ENCODE measurements at places on chromosomes 5 and 9.

DNA sequence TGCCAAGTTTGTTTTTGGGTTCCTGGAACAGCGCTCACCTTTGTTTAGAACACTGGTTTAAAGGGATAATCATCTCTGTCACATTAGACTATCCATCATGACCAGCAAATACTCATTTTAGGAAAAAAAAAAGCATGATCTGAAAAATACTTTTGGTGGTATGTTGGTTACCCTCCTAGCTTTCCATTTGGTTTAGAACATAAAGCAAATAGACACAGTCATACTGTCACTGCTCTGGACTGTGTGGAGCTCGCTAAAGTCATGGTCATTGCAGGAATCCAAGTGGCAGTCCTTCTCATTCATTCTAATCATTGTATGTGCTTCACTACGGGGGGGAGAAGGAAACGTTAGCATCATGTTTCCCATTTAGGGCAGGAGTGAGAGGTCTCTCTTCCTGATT, 83.5 kb downstream of the PIK3R1 start:
- DNase-seq = no peak

DNA sequence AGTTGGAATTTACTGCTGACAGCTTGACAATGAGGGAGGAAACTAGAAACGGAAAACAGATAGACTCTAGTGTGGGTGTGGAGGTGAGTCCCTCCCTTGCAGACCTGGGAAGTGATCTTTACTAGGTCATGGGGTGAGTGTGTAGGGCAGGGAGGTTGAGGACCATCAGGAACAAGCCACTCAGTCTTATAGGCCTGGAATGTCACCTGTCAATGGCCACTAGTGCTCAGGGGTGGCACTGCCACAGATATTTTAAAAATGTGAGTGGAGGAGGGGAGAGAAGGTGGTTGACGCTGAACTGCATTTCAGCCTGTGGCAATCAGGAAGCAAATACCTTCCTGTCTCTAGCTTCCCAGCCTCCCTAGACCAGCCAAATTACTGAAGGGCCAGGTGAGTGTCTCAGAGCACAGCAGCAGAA, 9.0 kb downstream of the OR2S2 start:
- no peak for DNase-seq

GRCh38 chr5:55510523-55510880, 24.3 kb downstream of the PLPP1 start:
- no peak for DNase-seq

- no peak for DNase-seq
Observed at GRCh38 chr9:117492476-117492875, 77.6 kb upstream of the ASTN2 start.

DNA sequence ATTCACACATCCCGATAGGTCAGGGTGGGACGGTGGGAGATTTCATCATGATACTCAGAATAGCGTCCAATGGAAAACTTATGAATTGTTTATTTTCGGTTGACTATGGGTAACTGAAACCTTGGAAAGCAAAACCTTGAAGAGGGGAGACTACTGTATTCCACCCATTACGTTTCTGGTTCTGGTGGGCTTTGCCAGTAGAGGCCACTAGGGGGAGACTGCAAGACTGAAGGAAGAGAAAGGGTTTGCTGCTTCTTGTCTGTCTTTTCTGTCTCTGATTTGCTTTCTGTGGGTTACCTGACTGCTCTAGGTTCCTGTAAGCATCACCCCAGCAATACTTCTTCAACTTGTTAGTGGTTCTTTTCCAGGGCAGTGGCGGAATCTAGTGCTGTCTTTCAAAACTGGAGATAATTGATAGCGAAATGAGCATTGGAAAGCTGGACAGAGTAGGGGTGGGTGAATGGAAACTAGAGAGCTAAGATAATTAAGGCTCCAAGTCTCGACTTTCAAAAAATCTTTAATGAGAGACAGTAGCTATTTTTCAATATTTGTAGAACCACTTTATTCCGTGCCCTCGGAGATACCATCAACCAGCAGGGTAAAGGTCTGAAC, 27.0 kb downstream of the GRIN3A start:
- DNase-seq = peak; percentile 6

- no peak for DNase-seq
Observed at GRCh38 chr5:77906806-77907205, 130.7 kb upstream of the TBCA start.

- DNase-seq = no peak
Observed at GRCh38 chr9:95552814-95553546, 36.2 kb upstream of the PTCH1 start.

DNA sequence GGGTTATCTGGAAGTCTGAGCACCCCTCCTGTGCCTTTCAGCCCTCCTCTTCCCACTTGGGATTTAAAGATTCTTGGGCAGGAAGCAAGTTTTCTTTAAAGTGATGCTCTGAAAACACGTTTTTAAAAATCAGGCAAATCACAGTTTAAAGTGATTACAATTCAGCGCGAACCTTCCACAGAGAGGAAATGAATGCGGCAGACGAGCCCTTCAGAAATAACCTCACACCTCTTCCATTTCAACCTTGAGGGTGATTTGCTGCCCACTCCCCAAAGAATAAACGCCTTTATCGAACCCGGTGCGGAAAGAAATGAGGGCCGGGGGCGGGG, 2.3 kb upstream of the EFNA5 start:
- DNase-seq = no peak

DNA sequence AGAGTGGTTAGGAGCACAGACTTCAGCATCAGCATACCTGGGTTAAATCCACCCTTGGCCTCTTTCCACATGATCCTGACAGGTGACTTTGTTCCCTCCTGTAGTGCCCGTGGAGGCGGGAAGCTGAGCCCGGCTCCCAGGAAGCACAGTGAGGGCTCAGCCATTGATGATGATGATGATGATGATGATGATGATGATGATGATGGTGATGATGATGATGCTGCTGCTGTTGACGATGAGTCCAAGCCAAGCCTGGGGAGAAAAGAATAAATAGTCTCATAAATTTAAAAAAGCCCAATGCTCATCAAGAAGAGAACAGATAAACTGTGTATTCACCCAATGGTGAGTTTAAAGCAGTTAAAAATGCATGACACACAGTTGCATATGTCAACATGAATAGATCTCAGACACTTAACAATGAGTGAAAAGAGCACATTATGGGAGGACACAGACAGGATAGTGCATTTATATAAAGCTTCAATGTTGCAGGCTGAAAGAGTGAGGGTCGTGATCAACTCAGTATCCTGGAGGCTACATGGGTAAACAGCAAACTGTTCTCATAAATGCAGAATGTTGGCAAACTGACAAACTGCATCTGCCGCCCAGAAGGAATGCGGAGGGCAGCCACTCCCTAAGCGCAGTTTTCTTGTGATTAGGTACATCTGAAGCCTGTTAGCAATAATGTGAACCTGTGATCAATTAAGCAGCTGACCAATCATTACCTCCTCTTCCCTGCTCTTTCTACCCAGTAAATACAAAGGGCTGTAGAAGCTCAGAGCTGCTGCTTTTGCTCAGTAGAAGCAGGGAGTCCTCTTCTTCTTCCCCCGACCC, 11.7 kb upstream of the CFAP157 start:
- no peak for DNase-seq

- DNase-seq = no peak
Observed at GRCh38 chr5:117547192-117547591, 972.6 kb upstream of the SEMA6A start.

DNA sequence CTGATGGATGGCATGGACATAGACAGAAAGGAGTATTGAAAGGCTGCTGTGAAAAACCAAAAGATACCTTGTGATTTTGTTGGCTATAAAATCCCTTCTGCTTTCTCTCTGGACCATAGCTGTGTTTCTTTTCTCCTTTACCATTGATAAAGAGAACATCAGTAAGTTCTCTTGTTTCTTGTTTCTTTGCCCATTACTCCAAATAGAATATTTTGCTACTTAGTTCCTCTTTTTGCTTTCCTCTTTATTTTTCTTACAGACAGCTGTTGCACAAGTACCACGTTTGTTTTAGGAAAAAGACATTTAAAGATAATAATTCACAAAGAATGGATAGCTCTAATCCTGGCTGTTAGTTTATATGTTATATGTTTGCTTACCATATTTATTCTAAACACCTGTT, 1129.2 kb downstream of the DTWD2 start:
- no peak for DNase-seq

GRCh38 chr9:128104171-128104618, 23.3 kb downstream of the PTGES2 start:
- DNase-seq = no peak

DNA sequence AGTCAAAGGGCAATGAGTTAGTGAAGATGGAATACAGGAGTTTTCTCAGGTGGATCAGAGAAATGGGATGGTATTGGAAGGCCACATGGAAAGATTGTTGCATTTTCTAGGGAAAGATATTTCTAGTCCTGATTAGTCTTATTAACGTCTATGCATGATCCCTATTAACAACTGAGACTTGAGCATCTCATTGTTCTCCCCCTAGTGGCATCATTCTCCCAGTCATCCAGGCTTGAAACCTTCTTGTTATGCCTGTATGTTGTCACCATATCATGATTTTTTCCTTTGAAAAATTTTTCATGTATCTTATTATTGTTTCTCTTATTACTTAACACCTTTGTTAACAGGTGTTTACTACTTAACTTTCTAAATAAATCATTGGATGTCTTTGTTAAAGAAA, 34.4 kb downstream of the KIF2A start:
- no peak for DNase-seq

DNA sequence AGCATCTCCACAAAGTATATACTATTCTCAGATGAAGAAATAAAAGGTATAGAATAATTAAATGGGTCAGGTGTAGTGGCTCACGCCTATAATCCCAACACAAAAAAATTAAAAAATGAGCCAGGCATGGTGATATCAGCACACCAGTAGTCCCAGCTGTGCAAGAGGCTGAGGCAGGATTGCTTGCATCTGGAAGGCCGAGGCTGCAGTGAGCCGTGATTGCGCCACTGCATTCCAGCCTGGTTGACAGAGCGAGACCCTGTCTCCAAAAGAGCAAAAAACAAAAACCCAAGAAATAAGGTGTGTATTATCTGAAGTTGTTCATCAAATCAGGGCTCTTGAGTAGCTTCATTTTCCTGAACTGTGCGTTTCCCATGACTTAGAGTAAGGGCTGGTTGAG, 83.2 kb upstream of the MYO10 start:
- no peak for DNase-seq

- no peak for DNase-seq
Observed at GRCh38 chr5:181008136-181008535, 19.5 kb downstream of the BTNL3 start.

DNA sequence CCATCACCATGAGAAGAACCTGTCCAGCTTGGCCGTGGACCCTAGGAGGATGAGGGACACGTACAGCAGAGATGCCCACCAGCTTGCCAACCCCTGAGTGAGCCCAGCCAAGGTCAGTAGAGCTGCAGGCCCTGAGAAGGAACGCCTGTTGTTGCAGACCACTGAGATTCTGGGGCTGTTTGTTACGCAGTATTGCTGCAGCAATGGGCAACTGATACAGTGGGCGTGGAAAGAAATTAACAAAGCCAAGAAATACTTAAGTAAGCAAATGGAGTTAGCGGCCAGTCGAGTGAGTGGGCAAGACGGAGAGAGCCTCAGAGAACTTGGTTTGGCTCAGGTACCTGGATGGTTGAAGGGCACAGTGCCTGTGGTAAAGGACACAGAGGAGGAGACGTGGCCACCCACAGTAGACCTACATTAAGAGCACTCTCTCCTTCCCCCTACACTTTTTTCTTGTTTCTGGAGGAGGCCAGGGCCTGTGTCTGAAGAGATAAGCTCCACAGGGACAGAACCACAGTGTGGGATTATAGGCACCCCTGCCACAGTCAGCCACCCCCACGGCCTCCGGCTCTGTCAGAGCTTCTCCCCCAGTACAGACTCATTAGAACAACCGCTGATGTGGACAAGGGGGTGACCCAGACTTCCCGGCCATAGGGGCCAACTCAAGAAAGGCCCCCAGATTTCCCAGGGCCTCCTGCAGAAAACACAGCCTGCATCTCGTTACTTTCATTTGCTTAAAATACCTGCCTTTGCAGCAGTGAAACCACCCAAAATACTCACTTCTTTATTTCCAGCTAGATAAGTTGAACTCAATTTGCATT, 40.1 kb upstream of the GRHPR start:
- no peak for DNase-seq

- no peak for DNase-seq
Observed at GRCh38 chr5:73290242-73290641, 117.2 kb downstream of the TMEM174 start.

- no peak for DNase-seq
Observed at GRCh38 chr9:73093740-73094379, 57.8 kb upstream of the ANXA1 start.

DNA sequence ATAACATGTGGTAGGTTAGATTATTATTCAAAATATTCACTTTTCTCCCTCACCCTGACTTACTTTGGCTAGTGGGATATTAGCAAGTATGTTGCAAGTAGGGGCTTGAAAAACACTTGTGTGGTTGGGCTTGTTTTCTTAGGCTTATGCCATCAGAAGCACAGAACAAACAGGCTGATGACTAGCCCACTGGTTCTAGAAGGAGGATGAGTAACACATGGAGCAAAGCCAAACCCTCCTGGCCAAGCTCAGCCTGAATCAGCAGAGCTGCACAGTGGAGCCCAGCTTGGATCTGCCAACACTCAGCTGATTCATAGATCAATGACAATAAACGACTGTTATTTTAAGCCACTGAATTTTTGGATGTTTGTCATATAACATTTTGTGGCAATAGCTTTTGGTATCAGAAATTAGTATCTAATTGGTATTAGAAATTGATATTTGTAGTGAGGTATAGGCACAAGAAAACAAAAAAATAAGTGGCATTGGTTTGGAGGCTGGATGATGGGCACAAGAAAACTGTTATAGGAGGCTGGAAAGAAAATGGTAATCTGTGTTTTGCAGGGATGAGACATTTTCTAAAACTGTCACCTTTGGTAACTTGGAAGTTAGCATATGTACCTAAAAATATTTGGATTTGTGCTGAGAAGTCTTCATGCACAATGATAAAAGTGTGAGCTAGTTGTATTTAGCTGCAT, 46.1 kb upstream of the ZBED3 start:
- DNase-seq = no peak

GRCh38 chr9:109213285-109214121, 46.5 kb upstream of the FRRS1L start:
- DNase-seq = no peak

DNA sequence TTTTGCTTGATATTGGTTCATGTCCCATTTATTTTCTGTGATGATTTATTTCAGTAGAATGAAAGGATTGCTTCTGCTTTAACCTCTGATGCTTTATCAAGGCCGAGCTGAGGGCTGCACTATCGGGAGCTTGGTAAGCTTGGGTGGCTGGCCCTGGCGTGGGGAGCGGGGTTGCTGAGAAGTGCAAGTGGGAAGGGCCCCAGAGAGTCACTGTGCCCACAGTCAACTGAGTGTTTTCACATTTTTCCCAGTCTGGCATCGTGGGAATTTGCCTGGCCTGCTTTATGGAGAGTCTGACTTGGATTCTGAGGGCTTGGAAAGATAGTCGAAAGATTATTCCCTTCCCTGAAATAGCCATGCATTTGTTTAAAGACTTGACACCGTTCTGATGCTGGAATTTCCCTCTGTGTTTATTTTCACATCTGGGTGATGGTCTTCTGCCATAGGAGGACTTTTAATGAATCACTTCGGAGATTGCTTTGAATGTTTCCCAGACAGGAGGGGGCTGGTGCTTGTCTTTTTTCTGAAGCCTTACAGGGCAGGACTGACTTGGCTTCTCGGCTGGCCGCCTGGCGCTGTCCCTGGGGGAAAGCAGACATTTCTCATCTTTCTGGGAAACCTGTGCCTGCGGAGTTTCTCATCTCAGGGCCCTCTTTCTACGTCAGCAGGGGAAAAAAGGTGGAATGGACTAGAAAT, 139.0 kb downstream of the BOD1 start:
- DNase-seq = no peak

GRCh38 chr5:41876678-41877077, 6.5 kb upstream of the OXCT1 start:
- no peak for DNase-seq

- DNase-seq = no peak
Observed at GRCh38 chr5:109721741-109722140, 32.0 kb downstream of the MAN2A1 start.

GRCh38 chr9:105883847-105884246, 189.5 kb downstream of the TMEM38B start:
- DNase-seq = no peak

Data from activated gamma-delta T cell treated with Interleukin-2 at 50 U/mL for 16 hours (primary cell).